ENCODE measurements at places on chromosomes 3 and 15. TPM values are rescaled to one million over a fixed set of nuclear protein-coding genes. Genes with fewer than 3 reads are reported as not detected.

TYRO3 gene
- total RNA-seq, result 6.2 TPM

PLAAT1 gene
- total RNA-seq, result not detected

MAP6D1 gene
- total RNA-seq, result 1.3 TPM

TRPM1 gene
- total RNA-seq, result under 0.01 TPM

KCTD6 gene
- total RNA-seq, result 8.7 TPM

ACSBG1 gene
- not detected for total RNA-seq

MYZAP gene
- total RNA-seq, result 22.6 TPM

LTF gene
- total RNA-seq, result not detected

EIF2B5 gene
- 52.3 TPM for total RNA-seq

TF gene
- not detected for total RNA-seq

PPP4R2 gene
- 86.8 TPM for total RNA-seq

Data from epithelial cell of umbilical artery (primary cell).